ENCODE measurements at places on chromosomes 4 and X.

- no peak for DNase-seq
Observed at GRCh38 chr4:6115342-6115741, 85.0 kb downstream of the JAKMIP1 start.

GRCh38 chr4:70291341-70291740, 43.4 kb upstream of the CABS1 start:
- DNase-seq, result no peak

DNA sequence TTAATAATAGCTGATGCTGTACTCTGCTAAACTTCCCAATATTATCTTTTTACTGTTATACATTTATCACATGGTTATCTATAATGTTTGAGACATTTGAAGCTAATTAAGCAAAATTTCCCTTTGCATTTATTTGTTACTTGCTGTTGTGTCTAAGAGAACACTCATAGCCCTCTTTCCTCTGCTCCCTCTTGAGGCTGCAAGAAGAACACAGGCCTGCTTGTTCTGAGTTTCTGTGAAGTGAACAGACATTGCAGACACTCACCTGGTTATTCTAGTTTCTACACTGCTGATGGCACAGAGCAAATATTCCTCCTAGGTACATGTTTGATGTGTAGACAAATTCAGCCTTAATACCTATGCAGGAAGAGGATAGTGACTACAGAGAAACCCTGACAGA, 367.8 kb downstream of the GASK1B start:
- DNase-seq, result peak; percentile 32

DNA sequence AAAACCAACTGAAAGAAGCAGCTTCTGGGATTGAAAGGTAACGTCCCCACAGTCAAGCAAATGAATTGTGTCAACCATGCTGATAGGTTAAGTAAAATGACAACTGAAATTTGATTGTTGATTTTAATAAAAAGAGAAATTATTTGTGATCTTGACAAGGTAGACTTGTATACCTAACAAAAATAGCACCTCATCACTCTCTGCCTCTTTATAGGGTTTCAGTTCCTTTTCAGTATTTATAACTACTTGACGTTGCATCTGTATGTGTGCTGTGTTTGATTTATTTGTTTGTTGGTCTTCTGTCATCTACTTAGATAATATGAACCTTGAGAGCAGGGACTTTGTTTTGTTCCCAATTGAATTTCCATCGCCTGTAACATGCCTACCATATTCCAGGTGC, 7.9 kb upstream of the PPP3CA start:
- no peak for DNase-seq

DNA sequence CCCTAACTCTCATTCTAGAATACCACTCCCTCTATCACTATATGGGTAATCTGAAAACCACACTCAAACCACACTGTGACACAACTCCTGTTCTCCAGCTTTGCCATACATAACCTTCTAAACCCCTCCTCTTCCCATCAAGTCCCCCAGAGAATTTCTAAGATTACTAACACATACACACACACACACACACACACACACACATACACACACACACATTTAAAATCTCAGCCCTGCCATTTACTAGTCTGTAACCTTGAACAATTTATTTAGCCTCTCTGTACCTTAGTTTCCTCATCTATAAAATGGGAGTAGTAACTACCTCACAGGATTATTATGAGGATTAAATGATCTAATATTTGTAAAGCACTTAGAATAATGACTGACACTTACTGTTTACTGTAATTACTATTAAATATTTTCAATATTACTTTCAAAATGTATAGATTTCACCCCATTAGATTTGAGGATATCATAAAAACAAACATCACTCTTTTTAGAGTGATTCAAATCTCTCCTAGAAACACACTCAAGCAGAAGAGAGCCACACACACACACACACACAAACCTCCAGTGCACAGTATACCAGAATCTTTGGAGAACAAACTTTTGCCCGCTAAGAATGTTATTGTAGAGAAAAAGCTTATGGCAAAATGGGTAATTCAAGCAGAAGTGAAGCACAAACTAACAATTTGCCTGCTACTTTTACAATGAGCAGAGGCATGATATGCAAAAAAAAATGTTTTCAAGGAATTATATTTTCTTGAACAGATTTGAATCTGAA, 3.8 kb downstream of the ANKRD50 start:
- no peak for DNase-seq

- DNase-seq, result no peak
Observed at GRCh38 chr4:76535603-76536372, 100.8 kb downstream of the SHROOM3 start.

Measured in bronchial epithelial cell (primary cell).